ENCODE measurements at places on chromosomes 3 and 15.

DNA sequence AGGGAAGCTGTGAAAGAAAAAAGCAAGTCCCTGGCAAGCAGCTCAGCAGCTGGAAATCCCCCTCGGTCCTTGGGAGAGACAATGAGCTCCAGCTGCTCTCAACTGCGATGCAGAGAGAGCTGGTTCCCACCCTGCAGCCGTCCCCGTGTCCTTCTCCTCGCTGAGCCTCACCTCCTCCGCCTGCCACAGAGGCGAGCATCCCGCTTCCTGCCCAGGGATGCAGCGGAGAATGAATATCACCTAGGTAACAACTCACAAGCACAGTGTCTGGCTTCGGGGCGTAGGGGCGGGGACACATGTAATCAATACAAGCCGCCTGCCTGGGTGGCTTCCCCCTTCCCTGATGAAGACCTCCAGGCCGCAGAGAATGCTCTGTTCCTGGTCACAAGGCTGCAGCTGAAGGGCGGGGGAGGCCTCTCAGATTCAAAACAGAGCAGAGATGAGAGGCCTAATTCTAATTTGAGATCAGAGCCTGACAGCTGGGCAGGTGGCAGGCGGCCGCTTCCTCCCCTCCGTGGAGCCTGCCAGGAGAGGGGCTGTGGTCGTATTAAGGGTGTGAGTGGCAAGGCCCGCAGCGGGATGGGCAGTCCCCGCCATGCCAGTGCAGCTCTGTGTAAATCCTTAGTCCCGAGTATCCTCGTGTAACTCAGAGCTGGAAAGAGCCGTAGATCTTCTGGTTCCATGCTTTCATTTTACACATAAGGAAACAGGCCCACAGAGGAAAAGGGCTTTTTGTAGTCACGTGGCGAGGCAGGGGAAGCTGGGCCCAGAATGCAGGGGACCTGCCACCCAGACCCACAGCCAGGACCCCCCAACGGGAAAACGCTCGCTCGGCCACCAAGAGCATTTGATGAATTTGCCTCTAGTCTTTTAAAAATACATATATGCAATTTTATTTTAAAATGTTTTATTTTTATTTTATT lies 24.3 kb downstream of the ZDHHC19 start:
- no peaks in the 10 kb centered on the region for H3K27me3 ChIP-seq
- H3K36me3 ChIP-seq, result no peaks in the 10 kb centered on the region
- H3K4me1 ChIP-seq, result peaks cover 34% of the 10 kb centered on the region
- peak; percentile 45 for DNase-seq
- peak overlapping the region; percentile 68 for H3K27ac ChIP-seq
- H3K4me3 ChIP-seq, result no peak overlapping the region

DNA sequence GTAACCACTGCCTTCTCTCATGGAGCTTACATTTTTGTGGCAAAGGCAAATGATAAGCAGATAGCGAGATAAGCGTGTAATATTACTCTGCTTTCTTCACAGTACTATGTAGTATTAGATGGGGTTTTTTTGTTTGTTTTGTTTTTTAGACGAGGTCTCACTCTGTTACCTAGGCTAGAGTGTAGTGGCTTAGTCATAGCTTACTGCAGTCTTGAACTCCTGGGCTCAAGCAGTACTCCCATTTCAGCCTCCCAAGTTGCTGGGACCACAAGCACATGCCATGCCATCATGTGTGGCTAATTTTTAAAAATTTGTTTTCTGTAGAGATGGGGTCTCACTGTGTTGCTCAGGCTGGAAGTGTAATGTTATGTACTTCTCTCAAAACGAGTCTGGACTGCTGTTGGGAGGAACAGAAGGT lies 22.9 kb downstream of the MBNL1 start:
- no peak overlapping the region for H3K27ac ChIP-seq
- H3K4me3 ChIP-seq, result no peak overlapping the region
- DNase-seq, result no peak
- H3K27me3 ChIP-seq, result no peaks in the 10 kb centered on the region
- peaks cover 69% of the 10 kb centered on the region for H3K4me1 ChIP-seq

GRCh38 chr3:170727754-170728153 lies 141.9 kb upstream of the SLC7A14 start:
- H3K4me1 ChIP-seq, result no peaks in the 10 kb centered on the region
- H3K27me3 ChIP-seq, result peaks cover 9% of the 10 kb centered on the region
- DNase-seq, result no peak
- H3K27ac ChIP-seq, result no peak overlapping the region
- H3K36me3 ChIP-seq, result no peaks in the 10 kb centered on the region
- H3K4me3 ChIP-seq, result no peak overlapping the region

DNA sequence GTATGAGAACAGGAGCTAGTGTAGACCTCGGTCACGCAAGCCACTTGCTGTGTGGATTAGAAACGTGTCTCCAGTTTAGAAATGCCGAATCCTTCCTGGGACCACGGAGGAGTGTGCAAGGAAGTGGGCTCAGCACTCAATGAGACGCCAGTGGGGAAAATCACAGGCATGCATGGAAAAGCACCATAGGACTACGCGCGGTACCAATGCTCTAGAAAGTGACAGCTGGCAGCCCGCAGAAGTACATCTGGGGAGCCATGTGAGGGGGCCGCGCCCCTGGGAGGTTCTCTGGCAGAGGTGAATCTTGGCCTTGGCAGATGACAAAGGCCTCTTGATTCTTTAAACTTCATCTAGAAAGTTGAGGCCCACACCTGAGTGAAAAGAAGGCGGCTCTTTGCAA lies 99.3 kb downstream of the LRRK1 start:
- no peak overlapping the region for H3K27ac ChIP-seq
- DNase-seq, result no peak
- H3K36me3 ChIP-seq, result no peaks in the 10 kb centered on the region
- H3K4me3 ChIP-seq, result no peak overlapping the region
- H3K4me1 ChIP-seq, result 0 out of 2 replicates have a peak, but pooled peaks cover 3% of the 10 kb centered on the region

GRCh38 chr3:167318306-167318705 lies 61.8 kb downstream of the ZBBX start:
- no peaks in the 10 kb centered on the region for H3K27me3 ChIP-seq
- no peaks in the 10 kb centered on the region for H3K4me1 ChIP-seq
- H3K4me3 ChIP-seq, result no peak overlapping the region
- no peaks in the 10 kb centered on the region for H3K36me3 ChIP-seq
- no peak for DNase-seq

DNA sequence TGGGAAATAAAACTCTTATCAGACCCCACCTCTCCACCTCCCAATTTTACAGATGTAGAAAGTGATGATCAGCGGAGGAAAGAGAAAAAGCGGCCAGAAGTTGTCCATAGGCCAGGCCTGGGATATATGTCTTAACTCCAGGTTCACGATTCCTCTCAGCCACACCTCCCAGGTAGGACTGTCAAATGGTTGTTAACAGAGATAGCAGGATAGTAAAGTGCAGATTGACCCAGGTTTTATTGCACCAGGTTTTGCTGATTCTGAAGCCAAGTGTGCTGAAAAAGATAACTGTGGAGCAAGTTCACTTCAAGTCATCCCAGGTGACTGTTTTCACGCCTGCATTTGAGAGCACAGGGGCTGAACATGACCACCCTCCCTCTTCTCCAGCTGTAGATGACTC lies 36.1 kb downstream of the LSM3 start:
- H3K4me1 ChIP-seq, result no peaks in the 10 kb centered on the region
- no peak for DNase-seq
- no peak overlapping the region for H3K4me3 ChIP-seq
- H3K27ac ChIP-seq, result no peak overlapping the region
- H3K36me3 ChIP-seq, result no peaks in the 10 kb centered on the region

DNA sequence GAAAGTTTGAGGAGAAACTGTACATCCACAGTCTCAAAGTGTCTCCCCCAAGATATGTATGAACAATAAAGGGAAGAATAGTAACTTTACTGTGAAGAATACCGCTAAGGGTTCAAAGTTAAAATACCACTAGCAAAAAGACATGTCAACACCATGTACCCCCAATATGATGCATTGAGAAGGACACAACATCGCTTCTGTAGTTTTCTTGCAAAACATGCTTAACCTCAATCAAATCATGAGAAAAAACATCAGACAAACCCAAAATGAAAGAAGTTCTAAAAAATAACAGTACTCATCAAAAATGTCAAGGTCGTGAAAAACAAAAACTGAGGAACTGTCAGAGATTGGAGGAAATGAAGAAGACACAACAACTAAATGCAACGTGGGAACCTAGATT lies 3.6 kb downstream of the HERC1 start:
- H3K27me3 ChIP-seq, result no peaks in the 10 kb centered on the region
- H3K27ac ChIP-seq, result no peak overlapping the region
- no peak overlapping the region for H3K4me3 ChIP-seq
- no peak for DNase-seq

DNA sequence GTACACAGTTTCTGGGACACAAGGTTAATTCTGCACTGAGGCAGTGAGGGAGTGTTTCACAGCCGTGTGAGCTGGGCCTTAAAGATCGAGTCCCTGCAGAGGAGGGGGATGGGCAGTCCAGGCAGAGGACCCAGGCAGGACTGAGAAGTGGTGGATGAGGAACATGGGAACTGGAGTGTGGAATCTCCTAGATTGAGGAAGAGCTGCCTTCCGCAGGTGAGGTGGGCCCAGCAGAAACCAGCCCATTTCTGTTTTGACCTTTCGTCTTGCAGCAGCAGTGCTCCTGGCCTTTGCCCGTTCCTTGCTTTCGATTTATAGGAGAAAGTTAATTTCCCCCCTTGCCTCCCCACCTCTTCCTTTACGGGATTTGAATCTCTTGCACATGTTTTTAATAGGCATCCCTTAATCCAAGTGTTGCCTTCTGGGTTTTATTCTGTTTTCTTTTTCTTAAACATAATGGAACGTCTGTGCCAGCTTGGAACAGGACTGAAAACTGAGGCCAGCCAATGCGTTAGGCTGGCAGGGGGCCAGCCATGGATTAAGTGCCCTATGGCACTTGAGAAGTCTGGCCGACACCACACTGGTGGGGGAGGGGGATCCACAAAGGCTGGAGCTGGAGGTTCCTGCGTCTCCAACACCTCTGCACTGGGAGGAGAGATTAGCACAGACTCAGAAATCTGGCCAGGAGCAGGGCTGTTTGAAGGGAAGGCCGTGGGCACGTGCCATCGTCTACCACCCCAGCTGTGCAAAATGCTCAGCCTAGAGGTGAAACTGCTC lies 78.1 kb downstream of the AAGAB start:
- H3K27me3 ChIP-seq, result peaks cover 9% of the 10 kb centered on the region
- no peaks in the 10 kb centered on the region for H3K4me1 ChIP-seq
- H3K4me3 ChIP-seq, result no peak overlapping the region
- H3K27ac ChIP-seq, result no peak overlapping the region
- no peaks in the 10 kb centered on the region for H3K36me3 ChIP-seq

DNA sequence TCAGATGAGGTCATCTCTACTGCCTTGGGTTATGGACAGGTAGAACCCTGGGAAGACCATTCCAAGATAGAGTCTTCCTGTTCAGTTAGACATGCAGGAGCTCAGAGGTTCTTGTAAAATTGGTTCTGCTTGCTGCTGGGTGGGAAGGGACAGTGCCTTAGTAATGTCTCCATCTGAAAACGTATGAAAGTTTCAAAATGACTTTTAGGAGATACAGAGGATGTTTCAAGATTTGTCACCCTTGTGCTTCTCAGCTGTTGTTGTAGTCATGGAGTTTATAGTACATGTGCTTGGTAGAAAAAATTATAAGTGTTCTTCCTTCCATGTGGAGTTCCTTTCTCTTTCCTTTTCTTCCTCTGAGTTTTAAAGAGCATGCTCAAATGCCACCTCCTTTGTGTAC lies 885.2 kb upstream of the CFAP20DC start:
- DNase-seq, result no peak
- no peaks in the 10 kb centered on the region for H3K4me1 ChIP-seq
- H3K4me3 ChIP-seq, result no peak overlapping the region
- H3K36me3 ChIP-seq, result peaks cover 25% of the 10 kb centered on the region
- no peaks in the 10 kb centered on the region for H3K27me3 ChIP-seq

- H3K4me3 ChIP-seq, result no peak overlapping the region
- DNase-seq, result no peak
- no peak overlapping the region for H3K27ac ChIP-seq
These were observed 170.9 kb downstream of the NR2F2 start for GRCh38 chr15:96501362-96501761.

DNA sequence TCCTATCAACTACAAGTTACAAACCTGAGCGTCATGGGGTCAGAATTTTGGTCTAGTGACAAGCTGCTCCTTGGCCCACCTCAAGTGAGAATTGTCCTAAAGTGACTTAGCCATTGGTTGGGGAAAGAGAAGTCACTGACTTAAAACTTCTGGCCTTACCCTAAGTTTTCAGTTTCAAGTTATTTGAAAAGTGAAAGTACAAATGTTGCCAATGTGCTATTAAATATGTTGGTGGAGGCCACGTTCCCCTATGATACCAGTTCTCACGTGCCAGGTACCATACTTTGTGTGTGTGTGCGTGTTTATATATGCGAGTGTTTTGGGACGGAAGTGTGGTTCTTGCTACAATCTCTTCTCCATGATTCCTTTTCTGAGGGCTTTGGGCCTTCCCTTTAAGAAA lies 22.6 kb upstream of the RASGRP1 start:
- no peak overlapping the region for H3K27ac ChIP-seq
- no peaks in the 10 kb centered on the region for H3K36me3 ChIP-seq
- DNase-seq, result no peak

- H3K27ac ChIP-seq, result no peak overlapping the region
- H3K27me3 ChIP-seq, result peaks cover 3% of the 10 kb centered on the region
- H3K36me3 ChIP-seq, result no peaks in the 10 kb centered on the region
These were observed 64.7 kb upstream of the NPHP3 start for GRCh38 chr3:132786890-132787289.

- no peak within 1 kb of the TSS for H3K27ac ChIP-seq
- DNase-seq, result peak; percentile 14
- no peaks in the 10 kb centered on the region for H3K4me1 ChIP-seq
- H3K27me3 ChIP-seq, result no peaks in the 10 kb centered on the region
These were observed at the start of gene AP3B2 for GRCh38 chr15:82709421-82710207. AP3B2 (minus strand) TSS chr15:82709875; CDS start chr15:82709706, 169 bp downstream.

GRCh38 chr15:47870956-47871625 lies 153.8 kb downstream of the SEMA6D start:
- no peak overlapping the region for H3K4me3 ChIP-seq
- DNase-seq, result no peak
- H3K4me1 ChIP-seq, result no peaks in the 10 kb centered on the region
- H3K27ac ChIP-seq, result no peak overlapping the region
